ENCODE measurements at places on chromosomes 4 and X.

- DNase-seq = no peak
Measured at GRCh38 chr4:171025776-171026175, 787.4 kb upstream of the GALNTL6 start.

DNA sequence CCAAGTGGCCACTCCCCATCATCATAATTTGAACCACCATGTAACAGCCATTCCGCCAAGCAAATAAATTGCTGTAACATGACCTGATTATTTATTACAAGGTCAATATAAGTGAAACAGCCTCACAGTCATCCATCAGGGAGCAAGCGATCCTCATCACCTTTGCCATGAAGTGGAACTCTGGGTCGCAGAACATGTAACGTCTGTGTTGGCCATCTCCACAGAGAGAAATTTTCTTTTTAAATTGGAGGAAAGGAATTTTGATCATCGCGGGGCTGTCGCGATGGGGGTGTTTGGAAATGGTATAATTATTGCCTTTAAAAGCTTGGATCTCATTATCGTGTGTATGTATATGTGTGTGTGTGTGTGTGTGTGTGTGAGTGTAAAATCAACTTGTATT lies 90.2 kb downstream of the SHOX start:
- no peak for DNase-seq

GRCh38 chr4:70739496-70740337 lies 18.0 kb downstream of the RUFY3 start:
- no peak for DNase-seq

- DNase-seq = peak; percentile 26
Measured at GRCh38 chrX:111098874-111099273, 2.9 kb downstream of the PAK3 start.

- DNase-seq = no peak
Measured at GRCh38 chr4:11228530-11228929, 200.2 kb downstream of the HS3ST1 start.

- no peak for DNase-seq
Measured at GRCh38 chrX:147884958-147885357, 26.8 kb upstream of the FMR1 start.

DNA sequence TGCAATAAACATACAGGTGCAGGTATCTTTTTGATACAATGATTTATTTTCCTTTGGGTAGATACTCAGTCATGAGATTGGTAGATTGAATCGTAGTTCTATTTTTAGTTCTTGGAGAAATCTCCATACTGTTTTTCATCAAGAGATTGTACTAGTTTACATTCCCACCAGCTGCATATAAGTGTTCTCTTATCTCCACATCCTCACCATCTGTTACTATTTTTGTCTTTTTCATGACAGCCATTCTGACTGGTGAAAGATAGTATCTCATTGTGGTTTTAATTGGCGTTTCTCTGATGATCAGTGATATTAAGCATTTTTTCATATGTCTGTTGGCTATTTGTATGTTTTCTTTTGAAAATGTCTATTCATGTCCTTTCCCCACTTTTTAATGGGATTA lies 202.2 kb downstream of the RAPGEF2 start:
- no peak for DNase-seq

GRCh38 chr4:54139332-54139731 lies 39.4 kb downstream of the GSX2 start:
- no peak for DNase-seq

DNA sequence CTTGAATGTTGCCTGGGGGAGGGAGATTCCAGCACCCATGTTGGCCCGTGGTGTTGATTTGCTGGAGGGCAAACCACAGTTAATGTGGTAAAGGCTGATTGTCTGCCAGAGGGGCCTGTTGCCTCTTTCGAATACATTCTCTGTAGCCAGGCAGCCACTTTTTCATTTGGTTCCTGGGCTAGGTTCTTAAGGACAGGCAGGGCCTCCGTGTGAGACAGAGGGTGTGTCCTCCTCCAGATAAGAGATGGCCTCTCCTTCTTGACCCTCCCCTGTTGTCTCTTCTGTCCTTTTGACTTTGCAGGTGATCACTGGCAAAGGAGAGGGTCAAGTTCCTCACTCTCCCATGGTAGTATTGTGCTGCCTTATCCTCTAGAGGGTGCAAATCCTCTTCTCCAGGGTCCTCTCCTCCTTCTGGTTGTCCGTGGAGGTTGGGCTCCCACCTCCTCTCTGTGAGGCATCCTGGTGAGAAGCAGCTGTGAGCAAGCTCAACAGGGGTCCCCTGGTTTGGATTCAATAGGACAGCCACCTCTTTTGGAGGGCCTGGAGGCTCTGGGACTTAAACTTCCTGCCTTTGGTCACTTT lies 44.9 kb downstream of the ZNF182 start:
- DNase-seq = no peak

DNA sequence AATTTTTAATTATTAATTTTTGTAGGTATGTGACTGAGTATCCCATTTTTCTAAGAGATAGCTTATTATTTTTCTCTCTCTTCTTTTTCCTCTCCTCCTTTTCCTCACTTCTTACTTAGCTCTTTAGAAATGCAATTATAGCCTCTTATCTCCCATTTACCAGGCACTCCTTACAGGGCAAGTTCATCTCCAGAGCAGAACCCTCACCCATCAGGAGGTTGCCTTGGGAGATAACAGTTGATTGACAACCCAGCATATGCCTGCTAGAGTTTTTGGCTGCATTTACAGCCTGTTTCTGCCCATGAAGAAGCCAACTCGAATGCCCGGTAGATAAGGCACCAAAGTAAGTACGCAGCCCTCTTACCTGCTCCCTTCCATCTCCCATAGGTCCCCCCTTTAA lies 572.9 kb upstream of the ZFP42 start:
- no peak for DNase-seq

- DNase-seq = no peak
Measured at GRCh38 chr4:143232277-143232676, 47.6 kb downstream of the USP38 start.

DNA sequence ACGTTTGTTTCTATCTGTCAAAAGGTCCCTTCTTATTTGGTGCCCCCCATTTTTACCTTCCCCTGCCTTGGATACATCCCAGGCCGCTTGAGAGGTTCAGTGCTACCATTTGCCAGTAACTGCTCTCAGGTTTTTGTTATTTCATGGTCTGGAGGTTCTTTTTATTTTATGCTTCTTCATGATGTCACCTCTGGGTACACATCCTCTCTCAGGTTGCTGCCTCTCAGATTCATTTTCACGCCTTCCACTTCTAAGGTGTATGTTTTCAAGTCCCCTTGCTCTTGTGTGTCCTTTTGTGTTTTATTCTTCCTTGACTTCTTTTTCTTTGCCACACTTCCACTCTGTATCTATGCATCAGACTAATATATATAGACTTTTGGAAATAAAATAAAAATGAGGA lies 640.1 kb upstream of the AADAT start:
- no peak for DNase-seq

All from stimulated activated CD8-positive, alpha-beta memory T cell treated with anti-CD3 and anti-CD28 coated beads, Interleukin-4, amount 100 ng/mL, for 1 hour (primary cell).